NCI-H524 treated with DMSO at 0.1 percent for 48 hours (cell line): ENCODE measurements at places on chromosomes 2 and 18.

DNA sequence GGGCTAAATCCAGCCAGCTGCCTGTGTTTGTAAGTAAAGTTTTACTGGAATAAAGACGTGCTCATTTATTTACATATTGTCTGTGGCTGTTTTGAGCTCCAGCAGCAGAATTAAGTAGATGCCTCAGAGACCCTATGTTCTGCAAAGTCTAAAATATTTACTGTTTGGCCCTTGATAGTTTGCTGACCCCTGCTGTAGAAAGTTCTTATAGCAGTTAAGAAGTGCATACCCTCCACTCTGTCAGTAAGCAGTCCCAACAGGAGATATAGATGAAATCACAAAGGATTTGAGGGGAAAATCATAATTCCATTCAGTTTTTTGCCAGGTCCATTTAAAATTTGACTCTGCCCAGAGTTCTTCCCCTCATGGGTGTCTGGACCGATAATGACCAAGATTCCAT is 50.1 kb upstream of the ITM2C start:
- no peak for DNase-seq

GRCh38 chr2:223863491-223863890 is 26.1 kb upstream of the AP1S3 start:
- no peak for DNase-seq

- DNase-seq = no peak
Measured at GRCh38 chr2:26938399-26939118, 31.9 kb upstream of the MAPRE3 start.

DNA sequence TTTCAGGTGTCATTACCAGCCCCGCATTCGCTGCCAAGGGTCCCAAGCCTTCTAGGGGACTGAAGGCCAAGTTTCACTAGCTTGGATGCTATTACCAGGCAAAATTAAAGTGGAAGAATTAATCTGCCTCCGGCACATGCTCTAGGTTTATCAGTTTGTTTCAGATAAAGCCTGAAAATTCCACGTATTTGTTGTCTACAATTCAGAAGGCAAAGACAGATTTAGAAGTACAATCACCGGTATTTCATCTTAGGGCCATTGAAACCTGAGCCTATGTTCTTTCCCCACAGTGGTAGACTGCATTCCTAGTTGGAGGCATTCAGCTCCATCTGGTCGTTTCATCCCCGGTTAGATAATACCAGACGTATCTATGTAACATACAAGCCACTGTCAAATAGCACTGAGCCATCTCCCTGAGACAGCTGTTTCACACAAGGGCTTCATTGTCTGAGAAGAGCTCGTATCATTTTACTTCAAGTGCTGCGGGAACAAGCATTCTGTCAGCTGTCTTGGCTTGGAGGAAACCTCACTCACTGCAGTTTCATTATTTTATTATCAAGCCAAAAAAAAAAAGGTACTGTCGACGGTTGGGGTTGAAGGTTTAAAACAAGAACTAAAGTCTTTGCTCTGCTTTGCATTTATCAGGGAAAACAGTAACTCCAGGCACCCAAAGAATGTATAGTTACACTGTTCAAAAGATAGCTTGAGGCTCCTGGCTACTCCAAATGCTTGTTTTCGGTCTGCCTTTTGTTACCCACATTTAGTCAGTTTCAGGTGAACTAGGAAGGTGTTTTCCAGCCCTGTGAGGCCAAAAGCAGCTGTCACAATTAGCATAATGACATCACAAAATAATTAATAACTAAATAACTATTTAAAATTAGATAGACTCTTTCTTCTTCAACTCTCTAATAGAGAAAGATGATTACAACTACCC is 76.7 kb downstream of the TGIF1 start:
- peak; percentile 95 for DNase-seq

GRCh38 chr18:63097178-63097577 is 222.4 kb downstream of the BCL2 start:
- no peak for DNase-seq

DNA sequence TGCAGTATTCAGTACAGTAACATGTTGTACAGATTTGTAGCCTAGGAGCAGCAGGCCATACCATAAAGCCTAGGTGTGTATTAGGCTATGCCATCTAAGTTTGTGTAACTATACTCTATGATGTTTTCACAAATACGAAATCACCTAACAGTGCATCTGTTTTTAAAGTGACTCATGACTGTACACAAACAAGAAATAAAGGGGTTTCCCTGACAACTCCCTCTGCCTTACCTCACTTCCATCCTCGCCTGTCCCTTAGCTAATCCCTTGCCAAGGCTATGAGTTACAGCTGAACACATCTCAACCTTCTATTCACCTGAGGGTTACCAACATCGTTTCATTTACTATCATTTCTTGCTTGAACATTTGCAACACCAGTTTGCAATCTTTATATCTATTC is 78.6 kb upstream of the RPRM start:
- DNase-seq = no peak

GRCh38 chr18:7812431-7813063 is 245.4 kb downstream of the PTPRM start:
- no peak for DNase-seq

GRCh38 chr2:238130696-238131628 is 7.5 kb upstream of the KLHL30 start:
- no peak for DNase-seq

- no peak for DNase-seq
Measured at GRCh38 chr18:52730972-52731619, 391.1 kb downstream of the DCC start.

DNA sequence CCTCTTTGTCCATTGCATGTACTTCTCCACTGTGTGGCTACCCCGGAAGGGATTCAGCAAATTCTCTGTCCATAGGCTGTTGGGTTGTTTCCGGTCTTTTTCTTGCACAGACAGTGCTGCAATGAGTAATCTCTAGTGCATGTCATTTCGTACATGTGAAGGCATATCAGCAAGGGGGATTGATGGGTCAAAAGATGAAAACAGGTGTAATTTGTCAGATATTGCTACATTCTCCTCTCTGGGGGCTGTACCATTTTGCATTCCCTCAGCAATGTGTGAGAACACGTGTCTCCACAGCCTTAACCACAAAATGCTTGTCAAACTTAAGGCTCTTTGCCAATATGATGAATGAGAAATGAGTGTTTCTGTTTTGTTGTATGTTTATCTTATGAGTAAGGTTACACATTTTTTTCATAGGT is 60.5 kb downstream of the KLHL29 start:
- DNase-seq = no peak

DNA sequence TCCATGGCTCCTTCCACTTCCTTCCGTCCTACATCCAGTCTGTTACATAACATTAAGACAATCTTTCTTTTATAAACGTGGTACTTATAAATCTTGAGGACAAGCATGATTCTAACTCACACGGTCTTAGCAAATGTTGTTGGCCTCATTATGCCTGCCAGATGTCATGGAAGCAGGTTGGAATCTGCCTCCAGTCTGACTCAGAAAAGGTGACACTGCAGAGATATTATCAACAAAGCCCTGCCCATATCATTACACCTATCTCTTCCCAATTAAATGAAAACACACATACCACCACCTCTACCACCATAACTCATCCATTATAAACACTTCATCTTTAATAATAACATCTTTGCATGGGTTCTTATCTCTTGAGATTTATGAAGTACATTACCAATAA is 334.7 kb upstream of the CHAC2 start:
- DNase-seq = no peak

DNA sequence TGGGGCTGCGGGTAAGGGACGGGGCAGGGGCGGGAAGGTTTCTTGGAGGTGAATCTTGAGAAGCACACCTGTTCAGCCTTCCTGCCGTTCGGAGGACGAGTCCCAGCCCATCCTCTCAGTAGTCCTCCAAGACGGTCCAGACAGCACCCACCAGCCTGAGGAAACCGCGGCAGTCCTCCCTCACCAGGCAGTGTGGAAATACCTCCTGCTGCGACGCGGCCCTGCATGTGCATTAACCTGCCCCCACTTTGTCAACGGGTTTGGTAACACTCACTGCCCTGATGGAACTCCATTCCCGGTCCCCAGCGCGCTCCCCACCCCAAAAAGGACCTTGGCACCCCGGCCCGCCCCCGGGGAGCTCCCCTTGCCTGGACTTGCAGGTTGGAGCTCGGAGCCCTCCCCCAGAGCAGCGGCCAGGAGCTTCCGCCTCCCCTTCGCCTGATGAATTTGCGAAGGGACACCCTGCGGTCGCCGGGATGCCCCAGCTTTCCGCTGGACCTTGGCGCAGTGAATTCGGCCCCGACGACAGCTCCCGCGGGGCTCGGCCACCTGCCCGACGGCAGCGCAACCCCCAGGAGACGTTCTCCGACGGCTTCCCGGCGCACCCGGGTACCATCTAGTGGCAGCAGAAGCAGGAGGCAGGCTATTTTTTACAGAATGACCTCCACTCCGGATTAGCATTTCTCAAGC is 31.5 kb downstream of the ACVR1C start:
- DNase-seq = no peak

DNA sequence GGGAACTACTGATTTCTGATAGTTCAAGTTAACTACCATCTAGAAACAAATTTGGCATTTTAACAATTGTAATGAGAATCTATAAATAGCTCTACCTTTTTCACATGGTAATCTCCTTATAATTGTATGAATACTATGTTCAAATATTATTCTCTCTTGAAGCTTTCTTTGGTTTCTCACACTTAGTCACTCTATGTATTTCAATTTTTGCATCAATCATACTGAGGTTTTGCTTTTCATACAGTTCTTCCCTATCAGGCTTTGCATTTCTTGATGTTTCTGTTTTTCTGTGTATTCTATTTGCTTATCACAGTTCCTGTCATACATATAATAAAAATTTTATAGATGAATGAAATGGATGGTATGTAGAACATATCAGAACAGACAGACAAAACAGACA is 16.0 kb downstream of the VPS54 start:
- no peak for DNase-seq

DNA sequence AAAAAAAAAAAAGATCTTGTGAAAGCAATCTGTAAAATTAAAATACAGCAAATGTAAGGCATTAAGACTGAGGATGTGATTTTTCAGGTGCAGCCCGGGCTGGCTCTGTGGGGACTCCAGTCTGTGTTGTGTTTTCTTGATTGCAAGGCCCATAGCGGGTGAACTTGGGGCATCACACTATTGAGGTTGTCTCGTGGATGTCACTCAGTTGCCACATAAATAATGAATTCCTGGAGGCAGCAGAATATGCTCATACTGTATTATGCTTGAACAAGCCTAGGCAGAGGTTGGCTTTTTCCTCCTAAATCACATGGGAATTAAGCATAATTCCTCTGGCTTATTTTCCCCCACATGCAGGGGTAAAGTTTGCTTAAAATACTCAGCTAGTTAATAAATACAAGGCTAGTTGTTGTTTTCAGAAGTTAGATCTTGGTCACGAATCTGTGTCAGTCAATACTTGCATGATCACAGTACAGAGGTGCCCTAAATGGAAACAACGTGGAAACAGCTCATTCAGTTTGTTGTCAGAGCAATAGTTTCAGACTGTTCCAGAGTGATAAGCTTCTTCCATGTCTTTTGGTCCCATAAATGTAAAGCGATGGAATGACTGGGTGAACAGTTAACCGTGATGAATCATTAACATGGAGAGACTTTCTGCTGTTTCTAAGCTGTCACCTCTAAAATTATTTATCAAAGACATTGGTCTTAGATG is 16.4 kb downstream of the GEMIN6 start:
- DNase-seq = no peak

DNA sequence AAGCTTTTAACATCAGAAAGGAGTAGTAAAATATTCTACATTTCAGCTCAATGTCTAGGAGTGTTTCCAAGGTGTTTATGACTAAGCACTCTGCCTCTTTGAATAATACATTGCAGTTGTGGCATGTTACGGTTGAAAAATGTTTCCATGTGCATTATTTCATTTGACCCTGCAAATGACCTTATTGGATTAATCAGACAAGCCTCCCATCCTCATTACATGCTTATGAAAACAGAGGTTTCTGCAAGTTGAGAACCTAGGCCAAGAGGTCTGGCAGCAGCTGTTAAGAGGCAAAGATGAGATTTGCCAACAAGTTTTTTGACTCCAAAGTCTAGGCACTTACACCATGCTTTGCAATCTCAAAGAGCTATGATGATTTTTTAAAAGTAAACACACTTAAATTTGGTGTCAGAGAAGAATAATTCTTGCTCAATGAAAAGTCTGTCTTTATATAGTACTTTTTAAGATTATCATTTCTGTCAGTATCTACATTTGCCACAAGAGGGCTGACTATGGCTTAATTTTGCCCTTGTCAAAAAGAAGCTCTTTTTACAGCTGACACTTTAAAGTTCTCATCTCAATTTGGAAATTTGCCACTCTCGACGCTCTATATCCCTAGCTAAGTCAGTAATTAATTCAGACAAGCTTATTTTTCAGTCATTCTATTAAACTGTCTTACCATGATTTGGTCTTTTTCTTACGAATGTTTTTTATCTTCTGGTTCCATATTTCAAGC is 260.6 kb downstream of the PAX3 start:
- no peak for DNase-seq

GRCh38 chr18:4058179-4058578 is 396.9 kb downstream of the DLGAP1 start:
- no peak for DNase-seq

- no peak for DNase-seq
Measured at GRCh38 chr2:221195829-221196228, 376.3 kb downstream of the EPHA4 start.

- no peak for DNase-seq
Measured at GRCh38 chr18:73947180-73947921, 200.3 kb downstream of the FBXO15 start.

- DNase-seq = no peak
Measured at GRCh38 chr2:26541401-26542193, 63.7 kb upstream of the OTOF start.

GRCh38 chr2:237167038-237167437 is 81.3 kb downstream of the COPS8 start:
- DNase-seq = no peak

DNA sequence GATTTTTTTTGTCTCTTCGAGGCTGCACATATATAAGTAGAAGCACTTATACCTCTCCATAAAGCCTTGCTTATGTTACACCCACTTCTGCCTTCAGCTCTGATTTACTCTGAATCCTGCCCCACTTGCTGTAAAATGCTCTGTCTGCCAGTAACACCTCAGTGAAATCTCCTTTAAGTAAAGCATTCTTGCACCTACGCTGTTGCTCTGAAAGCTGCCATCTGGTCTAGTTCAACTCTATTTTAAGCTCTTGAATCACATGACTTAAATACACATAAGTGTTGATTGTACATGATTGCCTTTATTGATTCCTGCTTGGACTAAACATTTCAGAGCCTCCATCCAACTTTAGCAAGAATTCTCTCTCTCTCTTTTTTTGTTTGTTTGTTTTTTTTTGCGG is 609.0 kb upstream of the CELF4 start:
- DNase-seq = peak; percentile 97

- no peak for DNase-seq
Measured at GRCh38 chr2:43169099-43169945, 57.1 kb downstream of the ZFP36L2 start.

- DNase-seq = no peak
Measured at GRCh38 chr2:239193925-239194677, 206.7 kb downstream of the HDAC4 start.

- no peak for DNase-seq
Measured at GRCh38 chr2:78202986-78203670, 681.0 kb upstream of the LRRTM4 start.

GRCh38 chr2:178177066-178177679 is 17.1 kb upstream of the OSBPL6 start:
- no peak for DNase-seq
